ENCODE measurements at places on chromosomes 16 and 17.
A peak's percentile ranks its signal among the peaks of the same experiment; 100 is the strongest.

DNA sequence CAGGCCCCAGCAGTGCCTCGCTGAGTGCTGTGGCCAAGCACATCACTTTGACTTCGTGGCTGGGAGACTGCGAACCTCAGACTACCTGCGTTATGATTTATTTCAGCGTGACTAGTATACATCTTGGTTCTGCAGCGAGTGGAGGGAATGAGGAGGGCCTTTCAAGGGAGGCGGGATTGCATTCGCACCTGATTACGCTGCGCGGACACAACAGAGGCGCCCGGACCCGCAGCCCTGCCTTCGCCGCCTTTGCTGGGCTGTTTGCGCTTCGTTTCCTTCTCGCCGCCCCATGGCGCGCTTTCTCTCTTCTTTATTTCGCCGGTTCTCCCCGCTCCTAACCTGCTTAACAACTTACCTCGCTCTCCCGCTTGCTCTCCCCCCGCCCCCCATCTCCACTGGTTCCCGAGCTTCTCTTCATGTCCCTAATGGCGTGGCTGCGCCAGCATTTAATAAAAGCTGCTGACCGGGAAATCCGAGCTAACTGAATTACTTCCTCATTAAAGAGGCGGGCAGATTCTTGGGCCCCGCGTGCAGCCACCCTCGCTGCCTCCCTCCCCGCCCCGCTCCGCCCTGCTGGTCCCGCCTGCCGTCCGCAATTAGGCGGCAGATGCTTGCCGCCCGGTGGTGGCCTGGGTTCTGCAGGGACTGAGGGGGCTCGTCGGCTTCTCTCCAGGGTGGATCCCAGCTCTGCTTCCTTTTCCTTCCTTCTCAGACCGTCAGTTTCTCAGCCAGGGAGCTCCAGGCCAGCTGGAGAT lies 257.6 kb upstream of the SDK2 start:
- no peak for DNase-seq

DNA sequence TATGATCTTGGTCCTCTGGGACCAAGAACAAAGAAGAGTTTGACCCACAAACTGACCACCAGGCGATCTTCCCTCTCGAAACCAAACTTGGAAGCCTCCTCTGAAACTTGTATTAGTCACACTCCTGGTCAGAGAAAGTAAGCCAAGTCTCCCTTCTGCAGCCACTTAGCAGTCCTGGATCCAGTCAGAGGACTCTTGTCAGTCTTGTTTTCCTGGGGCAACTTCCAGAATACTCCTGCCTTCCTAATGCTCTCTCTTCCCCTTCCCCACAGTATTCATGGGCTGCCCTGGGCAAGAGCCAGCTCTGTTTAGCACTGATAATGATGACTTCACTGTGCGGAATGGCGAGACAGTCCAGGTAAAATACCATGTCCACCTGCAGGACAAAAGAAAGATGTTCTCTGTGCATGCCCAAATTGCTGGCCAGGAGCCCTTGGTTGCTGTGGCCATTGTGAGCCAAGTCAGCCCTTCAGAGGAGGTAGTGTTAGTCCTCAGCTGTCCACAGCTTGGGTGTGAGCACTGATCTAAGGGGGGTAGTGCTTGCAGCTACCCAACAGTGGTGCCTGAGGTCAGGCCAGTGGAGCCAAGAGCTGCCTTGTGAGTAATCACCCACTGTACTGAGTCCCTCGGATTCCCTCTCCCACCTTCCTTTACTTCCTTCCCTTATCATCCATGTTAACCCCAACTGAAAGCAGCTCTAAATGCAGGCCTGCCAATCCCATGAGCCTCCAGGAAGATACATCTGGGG lies 31.2 kb downstream of the CDH3 start:
- no peak for DNase-seq

DNA sequence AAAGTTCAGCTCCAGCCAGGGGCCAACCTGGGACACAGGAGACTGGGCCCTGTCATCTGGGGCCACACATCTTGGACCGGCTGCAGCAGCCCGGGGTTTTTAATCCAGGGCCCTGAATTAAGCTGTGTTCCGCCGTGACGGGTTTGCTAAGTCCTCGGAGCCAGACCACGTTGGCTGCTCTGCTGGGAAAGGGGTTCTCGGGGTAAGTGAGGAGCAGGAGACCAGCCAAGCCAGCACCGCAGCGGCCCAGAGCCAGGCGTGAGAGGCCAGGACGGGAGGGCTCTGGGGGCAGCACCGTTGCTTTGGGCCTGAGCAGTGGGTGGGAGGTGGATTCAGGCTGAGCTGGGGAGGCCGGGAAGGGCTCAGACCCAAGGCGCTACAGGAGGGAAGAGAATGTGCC lies 31.3 kb upstream of the CBX4 start:
- DNase-seq: no peak

- no peak for DNase-seq
Measured at GRCh38 chr17:29178750-29179231, 1.4 kb downstream of the MYO18A start.

- DNase-seq: peak; percentile 78
Measured at GRCh38 chr16:29806641-29807425, 504 bp downstream of the MAZ start.

DNA sequence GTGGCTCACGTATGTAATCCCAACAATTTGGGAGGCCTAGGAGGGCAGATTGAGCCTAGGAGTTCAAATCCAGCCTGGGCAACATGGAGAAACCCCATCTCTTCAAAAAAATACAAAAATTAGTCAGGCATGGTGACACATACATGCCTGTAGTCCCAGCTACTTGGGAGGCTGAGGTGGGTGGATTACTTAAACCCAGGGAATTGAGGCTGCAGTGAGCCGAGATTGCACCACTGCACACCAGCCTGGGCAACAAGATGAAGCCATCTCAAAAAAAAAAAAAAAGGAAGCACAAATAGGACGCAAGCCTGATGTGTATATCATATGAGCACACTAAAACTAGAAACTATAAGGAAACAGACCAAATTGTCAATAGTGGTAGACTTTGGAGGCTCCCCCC lies 17.1 kb upstream of the FLCN start:
- no peak for DNase-seq

GRCh38 chr17:70519300-70519699 lies 350.0 kb downstream of the KCNJ2 start:
- no peak for DNase-seq

Measured in NCI-H1092 treated with DMSO at 0.1 percent for 48 hours (cell line).